Effector CD4-positive, alpha-beta T cell (primary cell): ENCODE measurements at places on chromosomes 13 and 19.

DNA sequence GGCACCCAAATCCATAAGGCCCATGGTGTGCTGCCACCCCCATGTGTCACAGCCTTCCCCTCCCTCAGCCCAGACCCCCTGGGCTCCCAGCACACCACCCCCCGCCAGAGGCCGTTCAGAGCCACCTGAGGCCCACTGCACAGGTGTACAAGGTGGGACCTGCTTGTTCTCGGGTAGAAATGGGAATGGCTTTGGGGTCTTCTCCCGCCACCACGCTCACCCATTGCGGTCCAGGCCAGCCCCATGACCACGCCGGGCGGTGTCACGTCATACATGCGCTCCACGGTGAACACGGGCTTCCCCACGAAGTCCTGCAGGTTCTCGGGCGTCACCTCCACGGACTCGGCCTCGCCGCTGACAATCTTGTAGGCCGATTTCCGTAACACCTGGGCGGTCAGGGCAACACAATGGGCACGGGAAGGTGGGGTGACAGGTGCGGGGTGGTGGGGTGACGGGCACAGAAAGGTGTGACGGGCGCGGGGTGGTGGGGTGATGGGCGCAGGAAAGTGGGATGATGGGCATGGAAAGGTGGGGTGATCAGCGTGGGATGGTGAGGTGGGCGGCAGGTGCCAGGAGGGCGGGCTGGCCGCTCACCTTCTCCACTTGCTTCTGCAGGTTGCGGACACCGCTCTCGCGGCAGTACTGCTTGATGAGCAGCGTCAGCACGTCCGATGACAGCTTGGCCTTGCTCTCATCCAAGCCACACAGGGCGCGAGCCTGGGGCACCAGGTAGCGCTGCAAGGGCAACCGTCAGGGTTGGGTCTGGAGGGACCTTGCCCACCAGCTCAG is 4.3 kb downstream of the RPL36 start:
- no peak for DNase-seq

DNA sequence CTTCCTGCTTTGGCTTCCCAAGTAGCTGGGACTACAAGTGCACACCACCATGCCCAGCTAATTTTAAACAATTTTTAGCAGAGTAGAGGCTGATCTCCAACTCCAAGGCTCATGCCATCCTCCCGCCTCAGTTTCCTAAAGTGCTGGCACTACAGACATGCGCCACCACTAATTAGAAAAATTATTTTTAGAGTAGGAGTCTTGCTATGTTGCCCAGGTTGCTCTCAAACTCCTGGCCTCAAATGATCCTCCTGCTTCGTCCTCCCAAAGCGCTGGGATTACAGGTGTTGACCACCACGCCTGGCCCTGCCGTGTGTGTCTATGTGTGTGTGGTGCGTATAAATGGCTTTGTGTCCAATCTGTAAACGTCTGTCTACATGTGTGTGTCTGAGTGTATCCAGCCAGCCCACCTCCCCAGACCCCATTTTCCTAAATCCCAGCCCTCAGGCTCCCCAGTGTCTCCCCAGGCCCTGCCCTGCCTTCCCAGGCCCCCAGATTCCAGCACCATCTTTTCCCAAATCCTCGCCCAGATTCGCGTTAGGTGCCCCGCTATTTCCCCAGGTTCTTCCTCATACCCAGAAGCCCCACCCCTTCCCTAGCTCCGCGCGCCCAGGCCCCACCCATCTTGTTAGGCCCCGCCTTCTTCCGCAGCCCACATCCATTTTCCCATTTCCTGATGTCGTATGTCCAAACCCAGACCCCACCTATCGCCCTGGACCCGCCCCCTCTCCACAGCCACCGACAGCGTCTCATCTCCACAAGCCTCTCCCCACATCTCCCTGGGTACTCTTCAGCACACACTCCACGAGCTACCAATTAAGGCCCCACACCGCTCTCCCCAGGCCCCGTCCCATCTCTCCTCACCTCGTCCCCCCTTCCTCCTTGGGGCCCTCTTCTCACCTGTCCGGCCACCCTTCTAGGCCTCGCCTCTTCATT is 24.9 kb downstream of the SLC8A2 start:
- no peak for DNase-seq

DNA sequence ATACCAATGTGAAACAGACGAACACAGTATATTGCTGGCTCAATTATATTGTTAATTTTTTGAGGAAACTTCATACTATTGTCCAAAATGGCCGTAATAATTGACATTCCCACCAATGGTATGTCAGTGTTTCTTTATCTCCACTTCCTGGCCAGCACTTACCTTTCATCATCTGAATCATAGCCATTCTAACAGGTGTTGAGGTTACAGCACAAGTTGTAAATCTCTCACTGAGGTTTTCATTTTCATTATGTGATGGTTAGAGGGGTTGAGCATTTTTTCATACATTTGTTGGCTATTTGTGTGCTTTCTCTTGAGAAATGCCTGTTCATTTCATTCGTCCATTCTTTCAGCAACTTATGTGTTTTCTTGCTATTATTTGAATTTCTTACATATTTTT is 824.0 kb downstream of the UQCRFS1 start:
- no peak for DNase-seq

- no peak for DNase-seq
These were observed 1.6 kb downstream of the GRIK5 start for GRCh38 chr19:42068361-42068755.

DNA sequence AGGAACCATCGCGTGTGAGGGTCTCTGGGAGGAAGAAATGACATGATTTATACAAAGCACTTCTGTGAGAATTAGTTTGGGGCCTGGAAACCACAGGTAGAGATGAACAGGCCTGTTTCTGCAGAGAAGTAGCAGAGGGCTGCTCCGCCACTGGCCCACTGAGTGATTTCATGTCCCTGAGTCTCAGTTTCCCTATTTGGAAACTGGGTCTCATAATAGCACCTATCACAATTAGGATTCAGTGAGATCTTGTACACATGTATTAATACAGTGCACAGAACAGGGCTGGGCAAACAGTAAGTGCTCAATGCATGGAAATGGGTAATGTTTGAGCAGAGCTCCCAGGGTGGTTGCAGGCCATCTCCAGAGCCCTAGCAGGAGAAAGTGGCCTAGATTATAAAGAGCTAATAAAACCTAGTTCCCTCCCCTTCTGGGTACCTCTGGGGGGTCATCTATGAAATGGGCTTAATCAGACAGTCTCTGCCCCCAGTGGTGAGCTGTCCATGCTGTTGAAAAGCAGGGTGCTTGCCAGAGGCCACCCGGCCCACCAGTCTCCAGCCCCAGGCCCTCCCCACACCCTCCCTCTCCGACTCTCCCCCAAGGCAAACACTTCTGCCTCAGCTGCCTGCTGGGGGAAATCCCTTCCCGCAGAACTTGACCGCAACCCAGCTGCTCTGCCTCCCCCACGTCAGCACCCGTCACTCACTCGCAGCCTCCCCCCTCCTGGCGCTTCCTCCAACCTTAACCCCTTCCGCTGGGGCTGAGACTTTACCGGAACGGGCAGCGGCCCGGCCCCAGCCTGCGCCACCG is 4.5 kb downstream of the BCL3 start:
- peak; percentile 93 for DNase-seq

- DNase-seq, result no peak
These were observed 52.3 kb downstream of the PTPRS start for GRCh38 chr19:5288347-5288739.

GRCh38 chr19:41320185-41320518 is 10.2 kb downstream of the CCDC97 start:
- DNase-seq, result no peak

DNA sequence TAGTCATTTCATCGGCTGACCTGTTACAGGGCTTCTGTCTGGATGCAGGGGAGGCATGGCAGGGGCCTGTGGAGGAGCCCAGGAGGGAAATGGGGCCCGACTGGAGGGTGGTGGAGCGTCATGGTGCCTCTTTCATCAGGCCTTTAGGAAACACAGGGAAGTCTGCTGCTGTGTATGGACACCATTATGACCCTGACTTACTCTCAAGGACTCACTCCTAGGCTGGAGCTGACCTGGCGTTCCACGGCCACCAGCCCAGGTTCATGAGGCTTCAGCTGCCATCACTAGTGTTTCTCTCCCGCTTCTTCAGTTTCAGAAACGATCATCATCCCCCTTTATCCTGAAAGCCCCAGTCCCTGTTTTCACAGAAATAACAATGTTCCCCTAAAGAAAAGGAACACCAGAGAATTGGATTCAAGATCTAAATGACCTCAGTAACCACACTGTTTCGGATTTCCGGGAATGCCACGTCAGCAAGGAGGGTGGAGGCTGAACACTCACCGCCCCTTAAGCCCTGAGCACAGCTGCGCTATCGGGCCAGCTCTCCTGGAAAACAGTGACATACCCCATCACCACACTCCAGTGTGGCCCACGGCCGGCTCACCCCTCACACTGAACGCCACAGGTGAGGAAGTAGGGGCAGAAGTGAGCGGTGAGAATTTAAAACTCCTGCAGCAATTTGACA is 67.6 kb downstream of the SOX1 start:
- DNase-seq, result no peak

DNA sequence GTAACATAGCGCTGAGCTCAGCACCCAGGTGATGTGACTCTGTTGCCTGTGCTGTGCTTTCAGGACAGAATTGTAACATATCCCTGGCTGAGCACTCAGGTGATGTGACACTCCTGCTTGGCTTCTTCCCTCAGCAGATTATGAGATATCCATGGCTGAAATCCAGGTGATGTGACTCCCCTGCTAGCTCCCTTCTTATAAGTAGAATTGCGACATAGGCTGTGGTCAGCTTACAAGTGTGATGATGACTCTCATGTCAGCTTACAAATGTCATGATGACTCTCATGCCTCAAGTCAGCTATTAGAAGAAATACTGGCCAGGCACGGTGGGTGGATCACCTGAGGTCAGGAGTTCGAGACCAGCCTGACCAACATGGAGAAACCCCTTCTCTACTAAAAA is 14.3 kb upstream of the ZNF429 start:
- no peak for DNase-seq

- DNase-seq, result no peak
These were observed 54.7 kb upstream of the F7 start for GRCh38 chr13:113050734-113051431.

GRCh38 chr19:49497789-49498103 is 1.5 kb downstream of the RPS11 start:
- no peak for DNase-seq

DNA sequence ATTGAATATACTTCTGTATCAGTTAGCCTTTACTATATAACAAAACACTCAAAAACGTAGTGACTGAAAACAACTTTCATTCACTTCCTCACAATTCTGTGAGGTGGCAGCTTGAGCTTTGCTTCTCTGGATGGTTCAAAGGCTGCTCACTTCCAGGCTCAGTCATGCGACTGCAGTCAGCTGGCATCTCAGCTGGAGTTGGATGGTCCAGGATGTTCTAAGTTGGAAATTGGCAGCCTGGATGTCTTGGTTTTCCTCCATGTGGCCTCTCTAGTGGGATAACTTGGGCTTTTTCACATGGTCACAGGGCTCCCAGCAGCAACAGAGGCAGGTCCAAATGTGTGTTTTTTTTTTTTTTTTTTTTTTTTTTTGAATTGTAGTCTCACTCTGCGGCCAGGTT is 204.4 kb downstream of the LACC1 start:
- no peak for DNase-seq

GRCh38 chr13:67048084-67048820 is 181.9 kb downstream of the PCDH9 start:
- DNase-seq, result no peak

DNA sequence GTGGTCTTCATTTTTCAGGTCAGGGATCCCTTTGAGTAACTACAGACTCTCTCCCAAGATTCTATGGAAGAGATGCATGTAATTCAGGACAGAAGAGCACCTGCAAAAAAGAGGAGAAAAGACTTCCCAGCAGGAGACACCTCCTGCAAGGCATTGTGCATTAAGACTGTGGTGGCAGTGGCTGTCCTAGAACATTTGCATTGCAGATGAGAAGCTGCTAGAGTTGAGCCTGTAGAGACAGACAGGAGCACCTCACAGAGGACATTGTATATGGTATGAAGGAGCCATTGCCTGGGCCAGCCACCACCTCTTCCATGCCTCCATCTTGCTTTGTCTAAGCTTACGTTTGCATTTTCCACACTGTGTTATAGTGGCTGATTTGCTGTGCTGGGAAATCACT is 11.2 kb upstream of the MYO16 start:
- no peak for DNase-seq

- DNase-seq, result peak; percentile 19
These were observed 124.1 kb downstream of the COG6 start for GRCh38 chr13:39779337-39780265.

GRCh38 chr13:63629591-63629990 is 2213.9 kb upstream of the PCDH20 start:
- no peak for DNase-seq

DNA sequence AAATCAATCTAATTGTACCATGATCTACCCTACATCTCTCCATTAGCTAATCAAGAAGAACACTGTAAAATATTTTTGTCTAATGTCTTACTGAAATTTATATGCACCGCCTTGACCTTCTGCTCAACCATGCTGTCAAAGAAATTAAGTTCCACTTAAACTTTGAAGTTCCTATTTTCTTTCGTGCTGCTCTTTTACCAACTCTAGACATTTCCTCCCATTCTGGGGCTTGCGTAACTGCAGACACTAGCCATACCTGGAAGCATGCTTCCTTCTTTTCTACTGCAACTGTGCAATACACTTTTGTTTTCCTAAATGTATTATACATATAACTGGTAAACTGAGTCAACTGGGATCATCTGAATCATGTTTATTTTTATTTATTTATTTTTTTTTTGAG is 8.5 kb upstream of the UBE2L5 start:
- DNase-seq, result no peak

DNA sequence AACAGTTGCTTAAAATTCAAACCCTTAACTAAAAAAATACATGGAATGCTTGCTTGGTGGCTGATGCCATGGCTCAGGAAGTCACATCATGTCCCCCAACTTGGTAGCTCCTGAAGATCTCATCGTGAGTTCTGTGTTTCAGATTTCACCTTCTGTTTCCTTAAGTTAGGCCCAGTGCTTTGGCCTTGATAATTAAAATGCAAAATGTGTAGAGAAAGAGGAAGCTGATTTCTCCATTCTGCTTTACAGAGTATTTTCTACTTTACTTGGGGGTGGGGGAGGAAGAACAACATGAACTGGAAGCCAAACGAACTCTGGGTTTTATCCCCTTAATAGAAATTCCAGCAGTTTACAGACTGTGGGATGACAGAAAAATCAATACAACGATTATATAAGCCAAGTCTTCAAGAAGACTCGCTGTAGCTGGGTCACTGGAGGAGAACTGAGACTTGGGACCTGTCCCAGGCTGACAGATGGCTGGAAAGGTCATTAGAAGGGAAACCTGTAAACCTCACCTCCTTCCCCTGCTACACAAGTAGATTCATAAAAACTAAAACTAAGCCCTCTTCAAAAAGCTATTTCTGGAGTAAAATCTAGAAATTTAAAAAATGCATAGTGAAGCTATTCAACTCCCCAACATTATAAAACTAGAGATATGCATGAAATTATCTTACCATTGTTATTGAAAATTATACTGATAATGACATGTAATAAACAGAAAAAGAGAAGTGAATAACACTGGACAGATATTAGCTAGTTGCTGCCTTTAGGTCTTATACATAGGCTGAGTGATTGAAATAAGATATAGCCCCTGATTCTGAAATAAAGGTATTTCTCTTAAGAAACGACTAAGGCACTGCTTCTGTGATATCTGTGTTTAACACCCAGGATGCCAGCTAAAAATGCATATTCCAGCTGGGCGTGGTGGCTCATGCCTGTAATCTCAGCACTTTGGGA is 22.1 kb upstream of the GGACT start:
- no peak for DNase-seq

GRCh38 chr13:66102864-66103263 is 1127.3 kb downstream of the PCDH9 start:
- no peak for DNase-seq
